Hematopoietic multipotent progenitor cell treated with erythropoietin and hydrocortisone succinate and interleukin-3 and kit ligand, for 8 days (in vitro differentiated cells): ENCODE measurements at places on chromosomes 2 and 18.

- DNase-seq = no peak
Observed at GRCh38 chr2:7502336-7502735, 585.1 kb downstream of the RNF144A start.

DNA sequence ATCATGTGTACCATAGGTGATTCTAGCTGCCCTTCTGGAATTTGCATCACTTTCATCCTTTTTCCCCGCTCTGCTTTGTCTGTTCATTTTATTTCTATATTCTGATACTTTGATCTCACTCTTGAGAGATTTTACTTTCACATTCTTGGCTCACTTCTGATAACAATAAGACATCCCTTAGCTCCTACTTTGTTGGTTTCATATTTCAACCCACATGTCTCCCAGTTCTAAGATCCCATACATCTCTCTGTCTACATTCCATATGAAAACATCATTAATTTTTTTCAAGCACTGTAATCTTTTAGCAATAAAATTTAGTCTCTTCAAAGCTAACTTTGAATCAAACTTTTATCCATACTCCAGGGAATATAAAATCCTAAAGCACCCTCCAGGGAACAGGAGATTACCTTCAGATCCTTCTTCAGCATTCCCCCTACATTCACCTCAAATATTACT is 75.6 kb downstream of the COL3A1 start:
- no peak for DNase-seq

DNA sequence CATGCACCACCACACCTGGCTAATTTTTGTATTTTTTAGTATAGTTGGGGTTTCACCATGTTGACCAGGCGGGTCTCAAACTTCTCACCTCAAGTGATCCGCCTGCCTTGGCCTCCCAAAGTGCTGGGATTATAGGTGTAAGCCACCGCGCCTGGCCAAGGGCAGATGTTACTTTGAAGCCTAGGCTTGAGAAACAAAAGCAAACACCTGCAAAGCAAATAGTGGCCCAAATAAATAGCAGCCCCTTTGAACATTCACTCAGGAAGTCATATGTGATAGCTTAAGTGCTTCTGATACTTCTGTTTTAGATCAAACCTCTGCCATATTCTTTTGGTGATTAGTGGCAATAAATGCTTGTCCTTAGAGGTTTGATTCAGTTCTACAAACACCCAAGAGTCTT is 404.5 kb upstream of the SMIM21 start:
- DNase-seq = no peak

GRCh38 chr2:152701198-152701597 is 16.1 kb downstream of the PRPF40A start:
- no peak for DNase-seq

DNA sequence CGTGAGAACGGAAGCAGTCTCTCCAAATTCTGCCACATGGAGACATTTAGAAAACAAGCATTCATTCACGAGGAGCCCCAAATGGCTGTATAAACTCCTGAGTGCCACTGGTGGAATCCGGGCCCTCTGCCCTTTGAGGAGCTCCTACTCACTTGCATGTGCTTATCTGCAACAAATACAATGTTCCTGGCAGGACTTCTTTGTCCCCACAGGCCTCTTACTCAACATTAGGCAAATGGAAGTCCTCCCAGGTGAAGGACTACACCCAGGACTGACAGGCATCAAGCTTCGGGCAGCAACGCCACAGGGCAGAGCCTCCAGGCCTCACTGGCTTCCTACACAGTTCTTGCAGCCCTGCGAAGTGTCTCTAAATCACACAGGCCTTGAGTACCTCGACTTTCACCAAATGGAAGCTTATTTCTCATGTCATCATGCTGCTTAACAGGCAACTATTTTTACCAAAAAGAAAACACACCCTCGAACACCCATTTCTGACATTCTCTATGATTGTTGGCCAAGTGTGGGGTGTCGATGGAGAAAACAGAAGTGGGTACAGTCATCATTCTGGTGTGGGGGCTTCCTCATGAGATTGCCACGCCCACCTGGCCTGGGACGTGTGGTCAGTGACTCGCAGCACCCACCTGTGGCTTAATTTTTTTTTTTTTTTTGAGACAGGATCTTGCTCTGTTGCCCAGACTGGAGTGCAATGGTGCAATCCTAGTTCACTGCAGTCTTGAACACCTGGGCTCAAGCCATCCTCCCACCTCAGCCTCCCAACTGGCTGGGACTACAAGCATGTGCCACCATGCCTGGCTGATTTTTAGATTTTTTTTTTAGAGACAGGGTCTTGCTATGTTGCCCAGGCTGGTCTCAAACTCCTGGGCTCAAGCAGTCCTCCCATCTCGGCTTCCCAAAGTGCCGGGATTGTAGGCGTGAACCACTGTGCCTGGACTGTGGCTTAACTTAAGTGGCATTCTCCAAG is 186.8 kb upstream of the GLI2 start:
- DNase-seq = no peak

GRCh38 chr18:75065251-75066000 is 143.5 kb downstream of the PTGR3 start:
- no peak for DNase-seq

DNA sequence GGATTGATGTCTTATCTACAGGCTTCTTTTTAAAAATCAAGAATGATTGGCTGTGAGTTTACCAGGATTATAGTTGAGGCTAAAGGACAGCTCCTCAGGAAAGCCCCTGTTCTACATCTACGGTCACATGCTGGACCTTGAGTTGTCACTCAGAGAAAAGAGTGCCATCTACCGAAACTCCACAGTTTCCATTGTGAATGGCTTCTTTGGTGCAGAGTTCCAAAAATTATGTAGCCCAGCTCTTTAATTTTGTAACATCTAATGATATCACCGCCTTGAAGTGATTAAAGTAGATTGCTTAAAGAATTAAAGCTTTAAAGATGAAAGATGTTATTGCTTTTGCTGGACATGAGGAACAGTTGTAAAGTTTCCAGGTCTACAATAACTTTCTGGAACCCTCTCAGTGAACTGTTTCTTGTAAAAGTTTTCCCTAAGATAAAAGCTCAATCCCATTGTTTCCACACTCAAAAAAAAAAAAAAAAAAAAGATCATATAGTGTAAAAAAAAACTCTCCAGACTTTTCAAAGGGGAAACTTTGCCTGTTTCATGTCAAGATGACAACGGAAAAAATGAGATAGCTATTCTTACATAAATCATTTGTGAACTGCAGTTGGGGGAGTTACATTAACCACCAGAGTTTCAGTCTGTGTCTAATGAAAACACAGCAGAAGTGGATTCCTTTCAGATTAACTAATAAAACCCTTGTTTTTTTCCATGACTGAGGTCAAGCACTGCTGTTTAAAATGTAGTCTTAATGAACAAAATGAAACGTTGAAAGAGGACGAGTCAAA is 4.3 kb downstream of the COL3A1 start:
- DNase-seq = no peak

- DNase-seq = no peak
Observed at GRCh38 chr2:17864676-17865075, 13.8 kb upstream of the KCNS3 start.

GRCh38 chr18:67425672-67426071 is 90.8 kb downstream of the DSEL start:
- DNase-seq = no peak

DNA sequence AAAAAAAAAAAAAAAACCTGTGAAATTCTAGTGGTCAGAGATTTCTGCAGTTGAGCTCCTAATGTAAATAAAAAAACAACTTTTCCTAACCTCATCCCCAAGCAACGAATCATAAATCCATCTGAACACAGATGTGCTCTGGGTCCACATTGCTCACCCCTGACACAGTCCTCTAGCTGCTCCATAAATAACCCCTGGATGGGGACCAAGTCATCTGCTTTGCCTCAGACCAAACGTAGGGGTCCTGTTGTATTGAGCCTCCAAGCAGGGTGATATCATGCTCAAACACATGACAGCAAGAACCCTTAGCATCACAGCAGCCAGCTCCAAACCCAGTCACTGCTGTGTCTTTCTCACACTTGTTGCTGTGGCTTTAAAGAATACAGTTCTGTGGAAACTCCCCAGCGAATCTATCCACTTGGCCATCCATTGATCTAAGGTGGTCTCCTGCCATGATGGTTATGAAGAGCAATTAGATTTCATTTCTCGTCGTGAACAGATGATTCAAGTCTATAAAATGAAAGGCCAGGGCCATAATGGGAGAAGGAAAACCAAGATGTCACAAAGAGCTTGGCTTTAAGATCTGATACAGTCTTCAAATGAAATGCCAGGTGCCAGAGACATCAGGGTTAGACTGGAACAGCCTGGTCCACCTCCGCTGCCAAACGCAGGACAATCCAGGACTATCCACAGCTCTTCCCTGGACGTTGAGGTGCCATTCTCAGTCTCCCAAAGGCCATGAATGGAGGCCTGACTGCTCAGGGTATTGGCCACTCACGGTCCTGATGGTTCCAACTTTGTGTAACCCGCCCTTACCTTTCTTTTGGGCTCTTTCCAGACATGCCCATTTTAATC is 39.0 kb downstream of the TBC1D8 start:
- no peak for DNase-seq

- DNase-seq = no peak
Observed at GRCh38 chr2:12161085-12161484, 414.7 kb downstream of the LPIN1 start.

DNA sequence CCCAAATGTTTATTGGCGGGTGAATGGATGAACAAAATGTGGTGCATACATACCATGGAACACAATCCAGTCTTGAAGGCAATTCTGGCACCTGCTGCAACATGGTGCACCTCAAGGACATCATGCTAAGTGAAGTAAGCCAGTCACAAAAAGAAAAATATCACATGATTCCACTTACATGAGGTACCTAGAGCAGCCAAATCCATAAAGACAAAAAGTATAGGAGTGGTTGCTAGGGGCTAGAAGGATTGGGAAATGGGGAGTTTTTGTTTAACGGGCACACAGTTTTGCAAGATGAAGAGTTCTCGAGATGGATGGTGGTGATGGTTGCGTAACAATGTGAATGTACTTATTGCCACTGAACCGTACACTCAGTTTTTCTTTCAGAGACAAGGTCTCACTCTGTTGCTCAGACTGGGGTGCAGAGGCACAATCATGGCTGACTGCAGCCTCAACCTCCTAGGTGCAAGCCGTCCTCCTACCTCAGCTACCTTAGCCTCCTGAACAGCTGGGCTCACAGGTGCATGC is 90.9 kb upstream of the CERS6 start:
- no peak for DNase-seq

DNA sequence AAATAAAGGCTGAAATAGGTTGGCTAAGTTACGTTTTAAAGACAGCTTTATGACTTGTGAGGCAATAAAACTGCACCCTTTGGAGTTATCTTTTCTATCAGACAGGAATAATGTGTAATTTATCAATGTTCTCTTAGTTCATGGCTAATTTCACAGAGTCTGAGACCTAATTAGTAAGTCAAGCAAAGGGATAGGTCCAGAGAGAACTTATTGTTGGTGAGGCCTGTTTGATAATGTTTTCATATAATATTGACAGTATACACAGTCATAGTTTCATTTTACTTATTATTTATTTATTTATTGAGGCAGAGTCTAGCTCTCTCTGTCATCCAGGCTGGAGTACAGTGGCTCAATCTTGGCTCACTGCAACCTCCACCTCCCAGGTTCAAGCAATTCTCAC is 1.9 kb upstream of the IL36RN start:
- DNase-seq = no peak

DNA sequence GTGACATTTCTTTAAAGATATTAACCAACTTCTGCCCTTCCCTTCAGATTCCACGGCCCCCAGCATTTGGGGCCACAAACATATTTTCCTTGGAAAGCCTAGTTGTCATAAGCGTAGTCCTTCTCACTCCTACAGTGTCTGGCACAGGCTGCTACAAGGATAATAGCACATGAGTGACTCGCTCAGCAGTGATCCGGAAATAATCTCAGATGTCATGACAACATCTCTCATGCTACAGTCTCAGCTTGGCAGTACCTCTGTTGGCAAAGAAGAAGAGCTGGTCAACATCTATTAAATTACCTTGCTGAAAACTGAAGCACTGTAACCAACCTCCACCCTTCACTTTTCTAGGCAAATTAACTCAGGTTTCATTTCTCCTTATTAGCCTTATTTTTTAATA is 351.7 kb downstream of the RAD51AP2 start:
- no peak for DNase-seq

DNA sequence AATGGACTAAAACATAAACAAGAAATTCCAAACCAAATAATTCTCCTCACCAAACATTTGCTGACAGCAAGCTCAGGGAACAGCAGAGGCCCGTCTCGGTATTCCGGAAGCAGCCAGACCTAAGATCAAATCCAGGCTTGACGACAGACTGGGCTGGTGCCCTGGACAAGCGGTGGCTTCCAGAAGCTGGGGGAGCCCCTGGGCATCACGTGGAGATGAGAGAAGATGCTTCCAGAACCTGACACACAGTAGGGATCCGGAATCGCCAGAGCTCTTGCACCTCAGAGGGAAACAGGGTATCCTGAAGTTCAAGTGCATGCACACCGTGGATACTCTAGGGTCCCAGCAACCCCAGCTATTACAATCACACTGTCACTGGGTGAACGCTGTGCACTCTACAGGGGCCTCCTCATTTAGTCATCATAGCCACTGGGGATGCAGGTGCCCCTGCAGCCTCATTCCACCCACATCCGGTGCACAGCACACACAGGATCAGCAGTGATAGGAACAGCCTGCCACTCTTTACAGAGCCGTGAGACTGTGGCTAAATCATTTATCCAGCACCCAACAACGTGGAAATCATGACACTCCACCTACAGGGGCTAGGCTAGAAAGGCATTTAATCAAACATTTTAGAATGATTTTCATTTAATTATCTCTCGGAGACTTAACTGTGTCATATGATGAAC is 102.6 kb downstream of the HDAC4 start:
- DNase-seq = peak; percentile 51

- DNase-seq = no peak
Observed at GRCh38 chr2:2812648-2813047, 481.6 kb upstream of the MYT1L start.

DNA sequence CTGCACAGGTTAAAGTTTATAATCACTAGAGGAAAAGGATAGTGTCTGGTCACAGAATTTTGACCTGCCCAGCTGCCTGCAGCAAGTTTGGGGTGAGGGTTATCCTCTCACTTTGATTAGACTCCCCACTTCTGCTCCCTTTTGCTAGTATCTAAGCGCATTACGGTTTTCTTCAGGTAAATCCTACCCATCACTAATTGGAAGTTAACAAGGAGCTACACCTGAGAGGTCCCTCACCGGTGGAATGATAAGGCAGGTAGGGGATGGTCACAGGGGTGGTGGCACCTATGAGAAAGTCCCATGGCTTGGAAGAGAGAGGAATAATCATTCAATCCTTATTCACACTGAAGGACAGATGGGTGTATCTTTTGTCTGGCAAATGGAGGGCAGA is 7.6 kb downstream of the BCL2 start:
- DNase-seq = no peak

- DNase-seq = no peak
Observed at GRCh38 chr2:233974530-233975071, 57.4 kb downstream of the TRPM8 start.

GRCh38 chr2:71581026-71581425 is 127.7 kb downstream of the DYSF start:
- DNase-seq = no peak

- no peak for DNase-seq
Observed at GRCh38 chr2:230939691-230940470, 14.8 kb upstream of the GPR55 start.
